Activated naive CD4-positive, alpha-beta T cell treated with Interleukin-2 at 50 U/mL for 16 hours (primary cell): ENCODE measurements at places on chromosomes 2 and 18.
A peak's percentile ranks its signal among the peaks of the same experiment; 100 is the strongest.

DNA sequence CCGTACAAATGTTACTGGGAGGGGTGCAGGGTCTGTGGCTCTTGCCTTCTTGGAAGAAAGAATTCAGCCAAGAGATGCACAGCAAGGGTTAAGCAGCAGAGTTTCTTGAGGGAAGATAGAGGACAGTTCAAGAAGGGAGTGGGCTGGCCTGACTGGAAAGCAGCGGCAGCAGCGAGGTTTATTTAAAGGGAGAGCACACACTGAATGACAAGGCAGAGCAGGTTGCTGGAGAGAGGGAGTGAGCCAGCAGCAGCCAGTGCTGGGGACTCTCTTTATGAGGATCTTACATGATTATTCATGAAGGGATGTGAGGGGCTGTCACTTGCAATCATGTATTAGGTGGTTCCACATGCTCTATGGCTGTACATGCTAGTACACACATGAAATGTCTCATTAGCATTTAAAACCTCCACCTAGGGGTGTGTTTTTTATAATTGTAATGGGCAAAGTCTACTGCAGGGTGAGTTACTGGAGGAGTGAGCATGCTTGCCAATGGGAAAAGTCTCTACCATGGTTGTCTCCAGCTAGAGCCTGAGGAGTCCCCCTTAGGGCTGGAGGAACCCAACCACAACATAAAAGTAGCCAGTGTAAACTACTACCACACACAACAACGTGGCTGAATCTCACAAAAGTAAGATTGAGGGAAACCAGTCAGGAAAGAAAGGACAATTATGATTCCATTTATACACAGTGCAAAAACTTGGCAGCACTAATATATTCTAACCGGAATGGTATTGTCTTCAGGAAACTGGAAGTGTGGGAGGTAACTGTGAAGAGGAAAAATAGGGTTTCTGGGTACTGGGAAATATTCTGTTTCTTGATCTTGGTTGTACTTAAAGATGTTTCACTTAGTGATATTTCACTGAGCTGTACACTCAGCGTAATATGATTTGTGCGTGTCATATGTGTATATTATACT lies 87.6 kb upstream of the FAM110C start:
- DNase-seq = no peak

- DNase-seq = no peak
Measured at GRCh38 chr2:220240641-220241040, 613.2 kb downstream of the SLC4A3 start.

DNA sequence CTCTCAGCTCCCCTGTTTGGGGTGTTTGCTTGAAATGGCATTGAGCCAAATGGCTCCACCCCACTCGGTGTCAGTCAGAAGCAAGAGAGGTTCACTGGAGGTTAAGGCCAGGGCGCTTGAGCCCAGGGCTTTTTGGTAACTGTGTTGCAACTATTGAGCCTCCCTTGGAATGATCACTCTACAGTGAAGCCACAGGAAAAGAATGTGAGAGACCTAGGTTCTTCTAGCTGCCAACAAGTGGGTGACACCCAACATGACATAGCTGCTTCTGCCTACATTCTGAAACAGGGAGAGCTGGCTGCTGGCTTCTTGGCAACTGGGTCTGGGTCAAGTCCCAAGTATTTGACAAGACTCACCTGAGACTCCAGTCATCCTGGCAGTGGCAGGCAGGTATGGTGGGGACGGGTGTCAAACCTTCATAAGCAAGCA lies 7.1 kb upstream of the GRHL1 start:
- no peak for DNase-seq

DNA sequence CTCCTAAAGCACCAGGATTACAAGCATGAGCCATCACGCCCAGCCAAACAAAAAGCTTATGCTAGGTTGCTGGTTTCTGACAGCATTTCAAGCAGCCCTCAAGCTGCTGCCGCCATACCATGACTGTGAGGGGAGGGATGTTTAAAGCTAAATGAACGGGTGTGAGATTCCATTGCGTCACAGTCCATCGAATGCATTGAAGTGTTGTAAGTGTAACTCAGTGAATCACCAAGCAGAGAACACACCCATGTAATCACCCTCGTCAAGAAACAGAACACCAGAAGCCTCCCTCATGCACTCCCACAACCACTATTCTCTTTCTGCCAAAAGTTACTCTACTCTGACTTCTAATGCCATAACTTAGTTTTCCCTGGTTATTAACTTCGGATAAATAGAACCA lies 32.8 kb upstream of the MC5R start:
- no peak for DNase-seq

DNA sequence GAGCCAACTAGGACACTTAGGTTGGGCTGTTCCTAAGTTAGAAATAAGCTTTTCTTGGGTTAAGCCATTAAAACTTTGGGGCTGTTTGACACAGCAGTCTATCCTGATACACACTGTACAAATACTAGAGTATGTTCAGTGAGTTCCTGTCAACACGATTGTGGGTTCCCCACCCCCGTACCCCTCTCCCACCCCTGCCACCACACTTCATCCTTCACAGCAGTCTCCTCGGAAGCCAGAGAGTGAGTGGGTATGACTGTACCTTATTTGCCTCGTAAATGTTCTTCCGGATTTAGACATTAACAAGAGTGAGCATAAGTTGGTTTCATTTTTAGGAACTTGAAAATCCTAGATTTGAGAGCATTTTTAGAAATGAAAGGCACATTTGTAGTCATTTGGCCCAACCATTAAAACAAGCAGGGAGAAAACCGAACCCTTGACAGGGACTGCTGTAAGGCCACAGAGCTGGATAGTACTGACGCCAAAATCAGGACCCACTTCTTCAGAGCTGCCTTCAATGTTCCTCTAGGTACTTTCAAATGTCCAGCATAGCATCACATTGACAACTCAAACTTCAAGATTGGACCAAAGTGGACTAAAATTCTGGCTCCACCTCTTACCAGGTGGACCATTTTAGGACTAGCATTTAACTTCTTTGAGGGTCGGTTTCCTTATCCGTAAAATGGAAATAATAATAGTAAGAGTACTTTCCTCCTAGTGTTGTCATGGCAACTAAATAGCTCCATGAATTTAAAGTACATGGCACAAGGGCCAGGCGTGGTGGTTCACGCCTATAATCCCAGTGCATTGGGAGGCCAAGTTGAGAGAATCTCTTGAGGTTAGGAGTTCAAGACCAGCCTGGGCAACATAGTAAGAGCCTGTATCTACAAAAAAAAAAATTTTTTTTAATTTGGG lies 166.3 kb upstream of the SERTAD2 start:
- DNase-seq = peak; percentile 60

GRCh38 chr2:63763391-63763941 lies 78.2 kb upstream of the UGP2 start:
- DNase-seq = no peak

DNA sequence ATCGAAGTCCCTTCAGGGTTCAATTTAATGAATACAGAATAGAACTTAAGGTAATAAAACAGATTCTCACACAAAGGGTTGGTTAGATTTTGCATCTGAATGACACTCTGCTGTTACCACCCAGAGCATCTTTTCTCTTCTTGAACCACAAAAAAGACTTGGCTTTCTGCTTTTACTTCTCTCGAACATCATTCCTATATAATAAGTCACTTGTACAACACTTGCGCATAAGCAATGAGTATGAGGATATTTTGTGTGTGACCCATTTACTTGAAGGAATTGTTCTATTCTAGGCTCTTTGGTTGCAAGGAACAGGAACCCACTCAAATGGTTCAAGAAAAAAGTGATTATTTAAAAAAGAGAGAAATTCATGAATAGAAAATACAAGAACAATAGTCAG lies 126.2 kb downstream of the NUP35 start:
- no peak for DNase-seq

DNA sequence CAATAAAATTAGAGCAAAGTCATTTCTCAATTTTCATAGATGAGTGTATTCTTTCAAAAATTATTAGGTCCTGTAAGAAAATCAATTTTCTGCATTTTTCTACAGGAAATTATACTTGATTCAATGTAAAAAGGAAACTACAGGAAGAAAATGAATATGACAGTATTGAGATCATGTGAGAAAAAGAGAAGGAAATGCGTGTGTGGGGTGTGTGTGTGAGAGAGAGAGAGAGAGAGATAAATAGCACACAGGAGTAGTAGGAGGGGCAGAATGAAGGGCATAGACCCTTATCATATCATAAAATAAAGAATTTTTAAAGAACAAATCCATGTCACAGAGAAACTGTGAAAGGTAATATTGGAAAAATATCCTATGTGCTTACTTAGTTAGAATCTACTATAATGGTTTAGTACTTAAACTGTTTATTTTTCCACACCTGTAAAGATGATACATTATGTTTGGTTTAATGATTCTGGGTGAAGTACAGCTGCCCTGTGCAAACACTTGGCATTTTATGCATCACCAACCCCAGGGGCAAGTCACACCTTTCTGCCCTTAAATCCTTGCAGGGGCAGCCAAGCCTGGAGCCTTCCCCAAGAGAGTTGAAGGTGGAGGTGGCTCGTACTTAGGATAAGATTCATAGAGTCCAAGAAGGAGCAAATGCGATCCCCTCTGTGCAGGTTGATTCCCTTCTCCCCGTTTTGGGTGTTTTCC lies 276.4 kb downstream of the TGIF1 start:
- no peak for DNase-seq
